ENCODE measurements at places on chromosomes 7 and 10.

DNA sequence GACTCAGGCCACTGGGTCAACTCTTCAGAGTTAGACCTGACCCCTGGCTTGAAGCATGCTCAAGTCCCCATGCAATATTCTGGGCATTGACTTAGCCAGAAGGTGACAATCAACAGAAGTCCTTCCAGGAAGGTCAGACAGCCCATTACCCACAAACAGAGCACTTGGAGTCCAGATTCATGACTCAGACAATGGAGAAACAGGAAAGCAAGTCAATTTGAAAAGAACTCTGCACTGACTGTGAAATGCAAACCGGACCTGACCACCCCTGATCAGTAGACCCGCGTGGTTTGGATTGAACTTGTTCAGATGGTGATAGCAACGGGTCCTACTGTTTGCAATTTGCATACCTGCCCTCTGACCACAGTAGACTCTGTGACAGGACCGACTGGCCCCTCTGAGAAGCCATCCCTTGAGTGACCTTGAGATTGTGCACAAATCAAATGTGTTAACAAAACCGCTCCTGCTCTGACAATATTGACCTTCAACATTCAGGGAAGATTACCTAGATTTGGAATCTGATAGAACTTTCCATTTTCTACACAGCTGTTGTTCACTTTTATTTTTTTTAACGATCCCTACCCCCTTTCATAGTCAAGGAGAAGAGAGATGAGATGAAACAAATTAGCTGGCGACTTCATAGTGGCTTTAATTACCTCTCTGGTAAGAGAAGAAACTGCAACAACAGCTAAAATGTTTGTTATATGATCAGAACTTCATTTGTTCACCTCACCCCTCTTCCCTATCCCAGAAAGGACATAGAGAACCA is 138.7 kb downstream of the NRP1 start:
- DNase-seq: no peak

DNA sequence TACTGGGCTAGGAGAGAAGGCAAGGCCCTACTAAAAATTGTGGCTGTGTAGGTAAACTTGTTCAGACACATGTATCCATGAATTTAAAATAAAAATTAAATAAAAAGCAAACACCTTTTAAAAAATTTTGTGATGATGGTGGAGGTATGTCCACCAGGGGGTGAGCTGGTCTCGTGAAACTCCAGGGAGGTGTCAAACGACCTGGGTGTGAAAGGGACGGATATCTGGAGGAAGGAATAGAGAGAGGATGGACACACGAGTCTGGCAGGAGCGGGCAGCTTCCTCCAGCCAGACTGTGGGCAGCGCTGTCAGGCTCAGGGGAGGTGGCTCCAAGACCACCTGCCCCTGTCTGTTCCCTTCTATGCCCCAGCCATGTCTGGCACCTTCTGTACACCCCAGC is 34.8 kb upstream of the DMBT1 start:
- no peak for DNase-seq

DNA sequence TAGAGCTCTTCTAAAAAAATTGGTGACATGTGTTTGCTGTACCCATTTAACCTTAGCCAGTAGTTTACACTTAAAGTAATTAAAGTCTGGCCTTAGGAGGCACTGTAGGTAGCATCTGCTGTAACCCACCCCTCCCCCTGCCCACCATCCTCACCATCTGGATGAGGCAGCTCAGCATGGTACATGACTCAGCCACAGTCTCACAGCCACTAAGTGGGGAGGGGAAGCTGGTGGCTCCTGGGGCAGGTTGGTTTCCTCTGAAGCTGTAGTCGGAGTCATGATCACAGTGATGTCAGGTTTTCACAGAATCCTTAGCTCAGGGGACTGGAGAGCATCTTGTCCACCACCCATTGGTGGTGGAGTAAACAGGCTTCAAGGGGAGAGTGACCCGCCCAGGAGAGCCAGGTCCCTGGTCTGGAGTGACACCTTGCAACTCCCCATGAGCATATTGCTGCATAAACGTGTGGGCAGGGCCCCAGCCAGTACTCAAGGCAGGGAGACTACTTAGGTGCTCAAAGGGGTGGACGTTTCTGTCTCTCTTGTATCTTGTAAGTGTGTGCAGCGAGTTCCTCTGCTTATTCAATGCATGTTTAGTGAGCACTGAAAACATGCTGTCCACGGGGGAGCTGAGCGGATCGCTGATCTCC is 125.9 kb downstream of the GRK5 start:
- DNase-seq: peak; percentile 66

DNA sequence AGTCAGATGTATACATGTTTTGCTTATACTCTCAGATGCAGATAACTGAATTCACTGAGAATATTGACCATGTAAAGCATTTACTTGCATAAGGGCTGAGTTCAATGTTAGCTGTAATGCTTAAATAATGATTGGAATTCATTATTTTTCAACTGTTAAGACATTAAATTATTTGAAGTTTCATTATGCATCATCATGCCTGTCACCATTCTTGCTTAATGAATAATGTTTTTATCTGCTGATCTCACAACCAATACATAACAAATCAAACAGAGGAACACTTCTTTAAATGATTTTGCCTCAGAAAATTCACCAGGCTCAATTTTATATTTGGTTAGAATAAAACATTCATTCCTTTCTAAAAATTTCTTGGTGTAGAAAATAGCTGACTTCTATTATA is 233.4 kb downstream of the GPR37 start:
- no peak for DNase-seq

DNA sequence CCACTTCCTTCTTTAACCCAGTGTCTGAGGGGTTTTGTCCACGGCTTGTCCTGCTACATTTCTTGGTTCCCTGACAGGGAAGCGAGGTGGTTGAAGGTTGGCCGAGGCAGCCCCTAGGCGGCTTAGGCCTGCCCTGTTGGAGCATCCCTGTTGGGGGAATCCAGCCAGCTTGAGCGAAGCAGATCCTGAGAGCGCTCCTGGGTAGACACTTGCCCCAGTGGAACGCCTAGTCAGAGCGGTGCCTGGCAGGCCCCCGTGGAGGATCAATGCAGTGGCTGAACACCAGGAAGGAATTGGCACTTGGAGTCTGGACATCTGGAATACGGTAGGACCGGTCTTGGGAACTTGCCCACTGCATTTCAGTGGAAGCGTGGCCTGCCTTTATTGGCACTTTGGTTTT is 32.7 kb upstream of the NRF1 start:
- DNase-seq: no peak

DNA sequence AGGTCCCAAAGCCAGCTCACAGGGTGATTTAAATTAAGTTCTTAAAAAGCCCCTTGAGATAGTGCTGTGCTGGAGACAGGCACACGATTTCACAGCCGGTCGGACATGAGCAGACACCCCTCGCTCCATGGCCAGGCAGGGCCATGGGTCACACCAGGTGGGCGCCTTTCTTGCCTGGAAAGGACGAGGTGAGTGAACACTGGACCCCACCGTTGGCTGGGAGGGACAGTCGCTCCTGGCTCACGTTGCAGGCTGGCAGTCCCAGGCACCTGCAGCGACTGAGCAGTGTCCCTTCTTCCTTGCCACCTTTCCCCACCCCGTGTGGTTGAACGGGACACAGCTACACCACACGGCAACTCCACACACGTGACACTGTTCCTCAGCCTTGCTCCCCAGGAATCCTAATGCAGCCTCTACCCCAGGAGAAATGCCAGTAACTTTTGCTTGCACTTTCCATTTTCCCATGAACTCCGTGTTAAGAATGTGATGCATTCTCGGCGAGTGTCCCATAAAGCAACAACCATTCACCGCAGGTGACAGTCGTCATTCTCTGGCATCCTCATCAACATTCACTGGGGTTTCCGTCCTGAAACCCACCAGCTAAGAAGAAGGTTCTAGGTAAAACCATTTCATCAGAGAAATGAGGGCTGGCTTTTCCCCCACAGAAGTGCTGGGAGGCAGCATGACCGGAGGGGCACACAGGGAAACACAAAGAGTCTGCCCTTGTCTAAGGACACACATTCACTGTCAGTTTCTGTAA is 217.4 kb downstream of the ZMYND11 start:
- DNase-seq: peak; percentile 47

DNA sequence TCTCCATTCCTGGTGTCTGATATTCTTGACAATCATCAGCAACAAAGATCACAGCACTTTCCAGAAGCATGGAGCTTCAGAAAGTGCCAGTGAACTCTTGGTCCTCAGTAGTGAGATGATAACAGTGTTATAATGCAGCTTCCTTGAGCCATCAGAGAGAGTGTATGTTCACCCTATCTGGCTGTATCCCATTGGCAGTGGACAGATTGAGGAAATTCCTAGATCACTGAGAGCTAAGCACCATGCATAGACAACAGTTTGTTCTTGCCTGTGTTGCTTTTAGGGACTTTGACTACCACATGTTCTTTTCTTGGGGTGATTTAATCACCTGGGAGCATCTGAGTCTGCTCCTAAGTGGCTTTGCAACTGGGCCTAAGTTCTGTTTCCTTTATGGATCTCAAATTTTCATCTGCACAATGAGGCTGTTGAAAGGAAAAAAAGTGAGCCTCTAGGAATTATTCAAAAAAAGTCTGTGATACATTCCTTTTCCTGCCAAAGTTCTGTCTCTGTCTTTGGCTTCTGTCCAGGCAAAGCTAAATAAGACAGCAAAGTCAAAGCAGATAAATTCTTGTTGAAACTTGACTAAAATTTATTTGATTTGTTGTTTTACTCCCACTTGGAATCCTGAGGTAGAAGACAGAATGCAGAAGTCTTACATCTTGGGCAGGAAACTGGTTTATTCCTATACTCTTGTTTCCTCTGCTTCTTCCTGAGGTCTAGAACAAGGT is 14.5 kb upstream of the ZNF282 start:
- DNase-seq: no peak

- no peak for DNase-seq
Measured at GRCh38 chr7:55056577-55057480, 38.0 kb downstream of the EGFR start.

DNA sequence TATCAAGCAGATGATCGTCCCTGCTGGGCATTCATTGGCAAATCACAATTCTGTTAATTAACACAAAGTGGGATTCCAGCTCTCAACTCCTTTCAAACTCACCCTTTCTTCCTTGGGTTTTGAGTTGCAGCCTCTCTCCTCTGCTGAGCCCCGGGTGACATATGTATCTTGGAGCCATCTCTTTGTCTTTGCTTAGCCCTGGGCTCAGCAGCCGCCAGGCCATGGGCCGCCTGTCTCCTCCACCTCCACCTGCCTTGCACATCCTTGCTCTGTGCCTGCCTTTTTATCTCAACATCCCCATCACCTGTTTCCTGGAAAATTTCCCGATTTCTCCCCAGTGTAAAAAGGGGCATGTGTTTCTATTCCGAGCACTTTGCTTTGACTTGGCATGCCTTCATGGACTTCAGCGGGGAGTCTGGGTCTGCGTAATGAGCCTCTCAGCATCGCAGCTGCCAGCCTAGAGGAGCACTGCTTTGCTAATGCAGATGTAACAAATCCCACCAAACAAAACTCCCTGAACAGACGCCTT is 141.3 kb upstream of the AGK start:
- DNase-seq: no peak

- no peak for DNase-seq
Measured at GRCh38 chr10:17208476-17208875, 7.0 kb upstream of the TRDMT1 start.

GRCh38 chr10:102020938-102021337 is 35.0 kb downstream of the ARMH3 start:
- no peak for DNase-seq

DNA sequence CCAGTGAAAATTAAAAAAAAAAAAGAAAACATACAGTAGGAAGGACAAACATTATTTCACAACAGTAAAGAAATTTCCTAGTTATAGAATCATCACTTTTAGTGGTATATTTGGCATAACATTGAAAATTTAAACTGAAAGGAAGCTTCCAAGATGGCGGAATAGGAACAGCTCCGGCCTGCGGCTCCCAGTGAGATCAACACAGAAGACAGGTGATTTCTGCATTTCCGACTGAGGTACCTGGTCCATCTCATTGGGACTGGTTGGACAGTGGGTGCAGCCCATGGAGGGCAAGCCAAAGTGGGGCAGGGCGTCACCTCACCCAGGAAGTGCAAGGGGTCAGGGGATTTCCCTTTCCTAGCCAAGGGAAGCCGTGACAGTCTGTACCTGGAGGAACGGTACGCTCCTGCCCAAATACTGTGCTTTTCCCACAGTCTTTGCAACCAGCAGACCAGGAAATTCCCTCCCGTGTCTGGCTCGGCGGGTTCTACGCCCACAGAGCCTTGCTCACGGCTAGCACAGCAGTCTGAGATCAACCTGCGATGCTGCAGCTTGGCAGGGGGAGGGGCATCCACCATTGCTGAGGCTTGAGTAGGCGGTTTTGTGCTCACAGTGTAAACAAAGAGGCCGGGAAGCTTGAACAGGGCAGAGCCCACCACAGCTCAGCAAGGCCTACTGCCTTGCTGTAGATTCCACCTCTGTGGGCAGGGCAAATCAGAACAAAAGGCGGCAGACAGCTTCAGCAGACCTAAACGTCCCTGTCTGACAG is 19.4 kb downstream of the PON3 start:
- DNase-seq: no peak

- DNase-seq: no peak
Measured at GRCh38 chr7:142181211-142181610, 69.7 kb downstream of the MGAM2 start.

DNA sequence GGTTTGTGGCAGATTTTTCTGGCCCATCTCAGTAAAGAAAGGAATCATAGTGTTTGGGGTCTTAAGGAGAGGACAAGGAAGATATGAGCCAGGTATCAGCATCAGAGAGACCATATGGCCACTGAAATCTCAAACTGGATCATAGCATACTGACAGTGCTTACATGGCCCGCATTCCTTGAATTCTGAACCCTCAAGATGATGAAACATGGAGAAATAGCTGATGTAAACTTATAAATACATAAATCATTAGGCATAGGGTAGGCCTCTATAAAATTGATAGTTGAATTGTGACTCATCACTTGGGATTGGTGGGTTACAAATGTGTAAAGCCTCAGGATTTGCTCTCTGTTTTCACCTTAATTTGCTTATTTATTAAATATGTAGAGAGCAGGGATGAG is 688.5 kb downstream of the CNTNAP2 start:
- DNase-seq: no peak

Data from activated CD8-positive, alpha-beta memory T cell treated with anti-CD3 and anti-CD28 coated beads, Interleukin-2, amount 50 U/mL, for 48 hours (primary cell).